Anterior cingulate cortex (tissue), 58 donors: ENCODE measurements at places on chromosomes 12 and 14.

GRCh38 chr12:132571598-132571997 is 38.8 kb downstream of the LRCOL1 start:
- no peak for DNase-seq

DNA sequence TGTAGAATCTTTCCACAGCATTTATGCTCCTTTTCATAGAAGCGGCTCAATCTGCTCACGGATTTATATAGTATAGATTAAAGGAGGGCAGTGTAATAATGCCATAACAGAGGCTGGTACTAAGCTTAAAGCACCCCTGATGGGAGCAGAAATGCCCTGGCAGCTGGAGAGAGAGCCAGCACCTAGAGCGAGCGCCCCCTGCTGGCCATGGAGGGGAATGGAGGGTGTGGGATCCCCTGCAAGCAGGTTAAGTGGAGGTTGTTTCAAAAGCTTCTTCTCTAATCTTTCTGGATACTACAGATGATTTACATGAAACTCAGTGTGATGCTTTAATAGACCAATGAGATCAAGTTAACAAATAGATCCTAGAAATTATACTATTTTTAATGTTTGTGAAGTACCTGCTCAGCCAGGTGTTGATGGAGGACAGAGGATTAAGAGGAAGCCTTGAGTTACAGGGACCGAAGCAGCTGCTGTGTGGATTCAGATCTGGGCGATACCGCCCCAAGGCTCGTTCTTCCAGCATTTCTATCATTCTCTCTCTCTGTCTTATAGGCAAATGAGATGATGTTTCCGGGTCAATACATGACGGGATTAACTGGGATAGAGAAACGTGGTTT is 1519.3 kb upstream of the TMEM132C start:
- no peak for DNase-seq

DNA sequence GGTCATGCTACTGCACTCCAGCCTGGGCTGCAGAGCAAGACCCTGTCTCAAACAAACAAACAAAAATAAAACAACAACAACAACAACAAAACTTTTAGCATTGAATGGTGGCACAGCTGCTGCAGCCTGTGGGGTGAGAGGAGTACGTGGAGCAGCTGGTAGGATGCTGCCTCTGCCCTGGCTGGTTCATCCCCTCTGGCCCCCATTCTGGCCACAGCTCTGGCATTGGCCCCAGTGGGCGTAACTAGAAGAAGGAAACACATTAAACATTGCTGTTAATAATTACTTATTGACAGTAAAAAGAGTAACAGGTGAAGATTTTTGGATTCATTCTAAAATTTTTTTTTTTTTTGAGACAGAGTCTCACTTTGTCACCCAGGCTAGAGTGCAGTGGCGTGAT is 28.8 kb upstream of the C2CD5 start:
- no peak for DNase-seq

DNA sequence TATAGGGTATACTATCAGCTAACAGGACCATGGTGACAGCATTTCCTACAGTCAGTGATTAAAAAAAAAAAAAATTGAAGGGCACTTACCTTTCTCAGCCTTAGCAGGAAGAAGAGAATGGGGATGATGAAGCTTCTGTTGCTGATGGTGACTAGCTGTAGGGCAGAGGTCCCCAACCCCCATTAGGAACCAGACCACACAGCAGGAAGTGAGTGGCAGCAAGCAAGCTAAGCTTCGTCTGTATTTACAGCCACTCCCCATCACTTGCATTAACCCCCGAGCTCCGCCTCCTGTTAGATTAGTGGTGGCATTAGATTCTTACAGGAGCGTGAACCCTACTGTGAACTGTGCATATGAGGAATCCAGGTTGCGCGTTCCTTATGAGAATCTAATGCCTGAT is 91.3 kb upstream of the USP44 start:
- no peak for DNase-seq

- DNase-seq, result no peak
Observed at GRCh38 chr12:50401500-50402081, 906 bp downstream of the LARP4 start.

DNA sequence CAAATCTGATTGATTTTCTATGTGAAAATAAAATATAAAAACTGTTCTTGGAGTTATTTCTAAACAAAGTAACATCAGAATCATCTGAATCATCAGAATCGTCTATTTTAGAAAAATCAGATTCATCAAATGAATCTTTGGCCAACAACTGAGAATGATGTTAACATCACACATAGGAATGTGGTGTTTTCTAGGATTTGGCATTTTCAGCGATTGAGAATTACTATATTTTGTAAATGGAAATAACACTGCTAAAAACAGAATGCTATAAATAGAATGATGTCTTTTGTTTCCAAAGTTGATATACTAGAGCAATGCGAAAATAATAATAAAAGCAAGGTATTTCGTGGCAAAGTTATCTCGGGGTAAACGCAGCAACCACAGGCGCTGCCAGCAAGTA is 73.9 kb upstream of the EVL start:
- DNase-seq, result no peak

DNA sequence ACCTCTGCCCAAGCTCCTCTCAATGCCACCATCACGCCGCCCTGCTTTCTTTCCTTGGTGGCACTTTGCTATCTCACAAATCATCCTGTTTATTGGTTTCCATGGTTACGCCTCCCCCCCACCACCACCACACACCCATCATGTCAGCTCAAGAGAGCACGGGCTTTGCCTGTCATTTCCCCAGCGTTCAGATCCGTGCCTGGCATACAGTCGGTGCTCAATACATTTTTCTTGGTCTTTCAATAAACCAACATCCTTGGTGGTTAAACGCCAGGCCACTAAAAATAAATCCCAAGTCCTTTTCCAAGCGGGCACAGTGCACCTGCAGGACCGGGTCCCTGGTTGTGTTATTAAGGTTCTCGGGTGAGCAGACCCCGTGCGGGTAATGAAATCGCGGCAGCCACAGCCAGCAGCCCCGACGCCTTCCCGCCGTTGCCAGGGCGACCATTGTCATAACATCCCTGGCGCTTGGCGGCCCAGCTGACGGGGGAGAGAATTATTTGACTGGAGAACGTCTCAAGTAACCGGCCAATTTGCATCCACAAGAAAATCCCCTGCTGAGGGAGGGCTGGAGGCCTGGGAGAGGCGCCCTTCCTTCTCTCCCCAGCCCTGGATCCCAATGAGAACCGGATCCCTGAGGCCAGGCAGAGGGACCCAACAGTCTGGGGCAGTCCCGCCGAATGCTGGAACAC is 92.9 kb downstream of the KSR2 start:
- peak; percentile 37 for DNase-seq
